ENCODE measurements at places on chromosomes 12 and 14. TPM values are rescaled to one million over a fixed set of nuclear protein-coding genes. Genes with fewer than 3 reads are reported as not detected.
A peak's percentile ranks its signal among the peaks of the same experiment; 100 is the strongest.

Gene SLC5A8
- total RNA-seq, result not detected

Gene TTC9
- 14.0 TPM for total RNA-seq

Gene WDR20
- total RNA-seq, result 62.8 TPM

Gene SYNE3
- total RNA-seq, result 76.1 TPM

Gene OSGEP
- 115 TPM for total RNA-seq

Gene VASH1
- 2.7 TPM for total RNA-seq

Gene RIN3
- total RNA-seq, result 123 TPM

Gene AQP2
- not detected for total RNA-seq

Gene ASCL1
- not detected for total RNA-seq

Gene PLEKHG7
- 23.2 TPM for total RNA-seq

Gene PHETA1
- 9.4 TPM for total RNA-seq

Gene PSMA3
- 99.2 TPM for total RNA-seq

Gene ADCY6
- not detected for total RNA-seq

Gene REP15
- 0.44 TPM for total RNA-seq

- DNase-seq, result peak; percentile 62
Measured at GRCh38 chr14:64983439-64984310, 3.0 kb upstream of the FNTB start.

DNA sequence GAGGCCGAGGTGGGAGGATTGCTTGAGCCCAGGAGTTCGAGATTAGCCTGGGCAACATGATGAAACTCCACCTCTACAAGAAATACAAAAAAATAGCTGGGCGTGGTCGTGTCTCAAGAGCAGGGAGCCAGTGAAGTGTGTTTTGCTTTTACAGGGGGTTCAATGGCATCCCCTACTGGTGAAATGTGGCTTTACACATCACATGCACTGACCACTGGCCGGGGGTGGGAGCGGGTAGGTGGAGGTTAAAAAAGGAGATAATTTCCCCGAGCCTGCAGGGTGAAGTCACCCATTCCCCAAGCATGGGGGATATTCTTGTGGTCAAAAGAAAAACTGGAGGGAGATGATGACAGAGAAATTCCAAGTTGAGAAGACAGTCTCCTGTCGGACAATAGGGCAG lies 63.6 kb upstream of the PWP1 start:
- no peak for DNase-seq

DNA sequence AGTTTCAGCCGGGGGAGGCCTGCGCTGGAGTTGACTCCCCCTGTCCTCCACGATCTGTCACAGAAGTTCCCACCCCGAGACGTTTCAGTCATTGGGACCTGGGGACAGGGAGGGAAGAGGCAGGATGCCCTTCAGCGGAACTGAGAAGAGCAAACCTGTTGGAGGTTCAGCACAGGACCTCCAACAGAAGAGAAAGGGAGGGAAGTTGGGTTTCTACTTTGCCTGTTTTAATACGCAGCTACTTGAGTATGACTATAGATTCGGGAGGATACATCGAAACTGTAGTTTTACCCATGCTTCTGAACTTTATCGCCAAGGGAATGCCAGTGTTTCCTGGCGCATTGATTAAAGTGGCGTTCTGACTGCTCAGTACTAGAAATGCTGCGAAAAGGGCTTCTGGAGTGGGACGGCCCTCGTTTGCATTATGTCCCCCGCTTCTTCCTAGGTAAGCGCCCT lies 2.3 kb upstream of the DUSP6 start:
- peak; percentile 84 for DNase-seq

- no peak for DNase-seq
Measured at GRCh38 chr14:33030386-33030785, 91.7 kb downstream of the NPAS3 start.

DNA sequence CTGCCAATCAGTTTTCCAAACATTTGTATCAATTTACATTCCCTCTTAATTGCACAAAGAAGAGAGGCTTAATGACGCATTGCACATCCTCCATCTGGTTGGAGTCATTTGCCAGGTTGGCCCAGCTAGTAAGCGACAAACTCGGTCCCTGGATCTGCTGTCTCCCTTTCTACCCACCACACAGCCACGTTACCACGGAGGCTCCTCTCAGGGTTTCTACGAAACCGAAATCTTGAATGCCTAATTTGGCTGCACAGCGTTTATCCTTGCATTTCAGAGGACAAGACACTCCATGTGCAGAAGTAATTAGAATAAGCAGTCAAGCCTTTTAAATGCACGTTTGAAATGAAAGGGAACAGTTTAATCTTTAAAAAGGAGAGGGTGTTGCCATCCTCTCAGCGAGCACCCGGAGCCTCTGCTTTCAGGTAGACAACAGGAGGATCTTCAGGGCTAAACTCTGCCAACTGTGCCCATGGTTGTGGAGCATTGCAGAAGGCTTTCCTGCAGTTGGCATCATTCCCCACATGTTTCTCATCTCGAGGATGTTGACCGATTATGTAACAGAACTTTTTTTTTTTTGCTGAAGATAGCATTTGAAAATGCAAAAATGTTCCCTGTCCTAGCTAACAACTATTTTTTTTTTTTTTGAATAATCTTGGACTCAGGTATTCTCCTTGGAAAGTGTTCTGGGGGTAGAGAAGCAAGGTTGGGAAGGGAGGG lies 37.8 kb downstream of the SLC24A4 start:
- DNase-seq, result no peak

DNA sequence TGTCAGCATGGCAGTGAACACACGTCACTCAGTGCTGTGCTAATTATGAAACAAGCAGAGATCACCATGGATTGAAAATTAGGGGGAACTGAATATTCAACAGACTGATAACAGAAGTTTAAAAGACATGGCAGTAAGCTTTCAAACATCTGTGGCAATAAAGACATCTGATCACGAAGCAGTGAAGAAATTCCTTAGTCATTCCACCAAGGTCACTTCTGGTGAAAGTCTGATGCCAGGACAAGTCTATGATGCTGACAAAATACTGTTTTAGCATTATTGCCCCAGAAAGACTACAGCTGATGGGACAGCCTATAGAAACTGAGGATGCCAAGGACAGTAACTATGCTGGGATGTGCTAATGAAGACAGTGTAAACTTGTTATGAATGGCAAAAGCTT lies 126.9 kb upstream of the RBM19 start:
- no peak for DNase-seq

DNA sequence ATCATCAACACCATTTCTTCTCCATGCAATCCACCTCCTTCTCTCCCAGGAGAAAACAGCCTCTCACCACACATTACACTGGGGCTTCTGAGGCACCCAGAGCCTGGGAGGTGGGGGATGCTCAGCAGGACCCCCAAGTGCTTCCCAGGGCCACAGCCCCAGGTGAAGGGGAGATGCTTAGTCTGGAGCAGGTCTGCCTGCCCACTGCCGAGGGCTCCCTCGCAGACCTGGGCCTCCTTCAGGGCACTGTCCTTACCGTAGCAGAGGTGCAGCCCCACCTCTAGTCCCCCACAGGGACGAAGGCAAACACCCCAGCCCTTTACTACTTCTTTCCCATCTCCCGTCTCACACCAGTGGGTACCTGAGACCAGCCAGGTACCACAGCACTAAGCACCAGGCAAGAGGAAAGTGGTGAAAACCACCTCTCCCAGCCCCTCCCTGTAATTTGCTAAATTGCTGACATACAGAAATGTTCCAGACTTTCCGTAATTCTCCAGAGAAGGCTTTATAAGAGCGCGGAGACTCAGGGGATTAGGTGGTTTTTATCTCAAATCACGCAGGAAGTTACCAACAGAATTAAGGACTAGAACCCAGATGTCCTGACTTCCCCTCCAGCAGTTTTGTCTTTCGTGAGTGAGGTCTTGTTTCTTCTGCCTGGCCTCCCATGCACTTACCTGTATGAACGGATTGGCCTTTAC lies 59.0 kb downstream of the PLEKHG3 start:
- no peak for DNase-seq

DNA sequence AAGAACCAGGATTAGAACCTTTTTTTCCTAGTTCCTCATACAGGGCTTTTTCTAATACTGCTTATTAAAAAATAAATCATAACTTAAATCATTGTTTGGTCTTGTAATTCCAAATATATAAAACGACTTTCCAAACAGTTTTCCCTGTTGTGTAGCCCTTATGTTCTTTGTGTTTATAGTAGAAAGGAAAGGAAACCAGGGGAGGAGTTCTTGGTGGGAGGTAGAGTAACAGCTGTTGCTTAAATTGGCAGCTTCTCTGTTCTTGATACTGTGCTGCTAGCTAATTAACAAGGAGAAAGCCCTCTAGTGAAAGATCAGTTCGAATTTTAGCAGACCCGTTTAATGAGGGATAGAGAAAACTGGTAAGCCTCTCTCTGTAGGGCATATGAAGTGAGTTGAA lies 15.0 kb downstream of the SRP54 start:
- DNase-seq, result no peak

DNA sequence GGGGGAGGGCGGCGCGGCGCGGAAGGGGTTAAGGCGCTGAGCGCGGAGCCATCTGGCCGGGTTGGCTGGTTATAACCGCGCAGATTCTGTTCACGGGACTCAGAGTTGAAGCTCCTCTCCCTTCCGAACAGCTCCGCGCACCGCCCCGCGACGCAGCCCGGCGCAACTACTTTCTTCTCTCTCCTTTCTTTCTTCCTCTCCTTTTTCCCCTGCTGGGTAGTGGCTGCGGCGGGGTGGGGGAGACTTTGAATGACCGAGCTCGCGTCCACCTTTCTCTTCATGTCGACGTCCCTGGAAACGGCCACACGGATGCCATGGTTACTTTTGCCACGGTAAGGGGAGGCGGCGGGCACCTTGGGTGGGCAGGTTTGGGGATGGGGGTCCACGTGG lies at the start of gene NTF3:
TSS of gene NTF3 (plus strand) at position 98 of the 390 bp plus-strand sequence. CDS start at position 315, 217 bp downstream.
- DNase-seq, result peak; percentile 37

DNA sequence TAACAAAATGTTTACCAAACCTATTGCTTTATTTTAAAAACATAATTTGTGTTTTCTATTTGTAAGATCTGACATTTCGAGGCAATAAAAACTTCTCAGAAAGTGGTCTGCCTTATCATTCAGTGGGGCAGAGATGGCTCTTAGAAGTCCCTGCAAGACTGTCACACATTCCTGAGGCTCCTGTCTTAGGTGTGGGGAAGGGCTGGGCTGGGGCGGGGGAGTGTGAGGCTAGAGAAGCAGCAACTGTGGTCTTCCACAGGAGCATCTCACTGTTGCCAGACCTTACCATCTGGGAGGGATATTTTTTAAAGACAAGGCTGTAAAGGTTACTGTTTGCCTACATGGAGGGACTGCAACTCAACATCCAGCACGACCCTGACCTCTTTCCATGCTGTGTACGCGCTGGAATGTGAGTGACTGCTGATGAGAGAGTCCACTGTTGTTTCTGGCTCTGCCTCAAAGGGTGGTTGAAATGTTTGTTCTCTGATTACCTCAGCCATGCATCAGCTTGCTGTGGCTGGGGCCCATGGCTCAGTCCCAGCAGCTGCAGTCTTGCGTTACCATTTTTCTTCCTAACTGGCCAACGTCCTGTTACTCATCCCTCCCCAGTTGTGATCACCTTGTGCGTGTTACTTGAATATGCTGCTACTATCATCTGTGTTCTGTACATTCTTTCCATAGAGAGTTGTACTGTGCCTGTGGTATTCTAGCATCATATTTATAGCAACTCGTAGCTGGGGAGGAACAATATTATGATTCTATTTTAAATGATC lies 12.4 kb downstream of the ERG28 start:
- DNase-seq, result no peak

DNA sequence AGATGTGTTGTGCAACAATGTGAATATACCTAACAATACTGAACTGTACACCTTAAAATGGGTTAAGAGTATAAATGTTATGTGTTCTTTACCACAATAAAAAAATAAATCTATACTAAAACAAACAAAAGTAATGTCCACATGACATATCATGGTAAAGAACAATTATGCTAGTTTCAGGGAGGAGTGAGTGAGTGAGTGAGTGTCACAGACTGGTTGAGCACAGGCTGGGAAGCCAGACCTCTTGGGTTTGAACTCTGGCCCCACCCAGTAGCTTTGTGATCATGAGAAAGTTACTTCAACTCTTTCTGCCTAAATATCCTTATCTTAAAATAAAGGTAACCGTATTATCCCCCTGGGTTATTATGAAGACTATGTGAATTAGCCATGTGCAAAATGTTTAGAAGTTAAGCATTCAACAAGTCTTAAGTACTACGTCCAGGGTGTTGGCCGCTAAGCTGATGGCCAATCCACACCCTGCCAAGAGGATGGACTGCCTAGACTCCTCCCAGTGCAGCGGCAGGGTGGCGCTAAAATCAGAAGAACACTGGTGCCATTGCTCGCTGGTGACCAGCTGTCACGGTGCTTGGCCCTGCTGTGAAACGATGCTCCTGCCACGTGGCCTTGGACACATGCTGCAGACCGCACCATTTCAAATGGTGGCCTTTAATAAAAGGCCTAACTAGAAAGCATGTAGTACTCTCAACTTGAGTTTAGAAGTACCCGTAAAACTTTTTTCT lies 7.3 kb downstream of the SLC2A13 start:
- DNase-seq, result no peak

DNA sequence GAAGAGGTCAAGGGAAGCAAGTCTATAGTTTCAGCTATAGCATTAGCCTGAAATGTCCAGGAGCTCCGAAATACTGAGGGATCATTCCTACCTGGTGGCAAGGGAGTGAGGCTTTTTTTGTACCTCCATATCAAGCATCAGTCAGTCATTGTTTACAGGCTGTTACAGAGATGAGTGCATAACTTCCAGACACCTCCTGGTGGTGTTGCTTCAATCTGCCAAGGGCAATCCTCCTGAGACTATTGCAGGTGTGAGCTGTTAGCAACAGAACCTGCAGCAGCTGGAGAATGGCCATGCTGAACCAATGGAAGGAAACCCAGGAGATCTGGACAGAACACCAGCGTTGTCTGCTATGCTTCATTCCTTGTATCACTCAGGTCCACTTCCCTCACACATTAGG lies 80.0 kb upstream of the SLC8A3 start:
- DNase-seq, result no peak

GRCh38 chr14:59688224-59689170 lies 111.9 kb upstream of the CCDC175 start:
- peak; percentile 12 for DNase-seq

- DNase-seq, result no peak
Measured at GRCh38 chr12:93198086-93198485, 179.6 kb upstream of the NUDT4 start.

- no peak for DNase-seq
Measured at GRCh38 chr12:109557200-109557599, 16.1 kb downstream of the MMAB start.

DNA sequence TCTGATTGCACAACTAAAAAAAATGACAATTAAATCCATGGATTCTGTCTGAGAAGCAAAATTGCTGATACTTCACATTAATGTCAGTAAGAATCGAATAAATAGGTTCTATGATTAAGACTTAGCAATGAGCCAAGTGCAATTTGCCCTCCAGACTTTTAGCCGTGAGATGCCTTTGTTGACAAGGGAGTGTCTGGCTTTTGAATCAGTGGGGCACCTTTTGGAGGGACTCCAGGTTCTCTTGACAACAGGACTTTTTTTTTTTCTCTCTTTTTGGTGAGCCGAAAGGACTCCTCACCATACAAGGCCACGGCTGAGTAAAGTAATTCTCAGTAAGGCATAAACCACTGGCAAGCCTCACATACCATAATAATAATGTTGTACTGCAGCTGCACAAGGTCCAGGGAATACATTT lies 4.7 kb upstream of the MDM1 start:
- DNase-seq, result no peak

DNA sequence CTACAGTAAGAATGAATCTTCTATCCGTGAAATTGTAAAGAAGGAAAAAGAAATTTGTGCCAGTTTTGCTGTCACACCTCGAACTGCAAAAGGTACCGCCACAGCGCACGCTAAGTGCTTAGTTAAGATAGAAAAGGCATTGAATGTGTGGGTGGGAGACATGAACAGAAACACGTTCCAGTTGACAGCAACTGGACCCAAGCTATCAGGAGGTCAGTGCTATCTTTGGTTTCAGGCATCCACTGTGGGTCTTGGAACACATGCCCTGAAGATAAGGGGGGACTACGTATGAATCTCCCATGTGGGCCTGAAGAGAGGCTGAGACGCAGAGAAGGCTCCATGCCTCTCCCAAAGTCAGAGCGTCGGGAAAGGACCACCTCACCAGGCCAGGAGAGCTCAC lies 9.8 kb downstream of the IFFO1 start:
- DNase-seq, result no peak
